Activated CD4-positive, alpha-beta T cell treated with anti-CD3 and anti-CD28 coated beads, Interleukin-2, amount 50 U/mL, for 48 hours (primary cell): ENCODE measurements at places on chromosomes 4 and X.

- no peak for DNase-seq
These were observed 1.5 kb downstream of the PGRMC1 start for GRCh38 chrX:119237562-119237942.

DNA sequence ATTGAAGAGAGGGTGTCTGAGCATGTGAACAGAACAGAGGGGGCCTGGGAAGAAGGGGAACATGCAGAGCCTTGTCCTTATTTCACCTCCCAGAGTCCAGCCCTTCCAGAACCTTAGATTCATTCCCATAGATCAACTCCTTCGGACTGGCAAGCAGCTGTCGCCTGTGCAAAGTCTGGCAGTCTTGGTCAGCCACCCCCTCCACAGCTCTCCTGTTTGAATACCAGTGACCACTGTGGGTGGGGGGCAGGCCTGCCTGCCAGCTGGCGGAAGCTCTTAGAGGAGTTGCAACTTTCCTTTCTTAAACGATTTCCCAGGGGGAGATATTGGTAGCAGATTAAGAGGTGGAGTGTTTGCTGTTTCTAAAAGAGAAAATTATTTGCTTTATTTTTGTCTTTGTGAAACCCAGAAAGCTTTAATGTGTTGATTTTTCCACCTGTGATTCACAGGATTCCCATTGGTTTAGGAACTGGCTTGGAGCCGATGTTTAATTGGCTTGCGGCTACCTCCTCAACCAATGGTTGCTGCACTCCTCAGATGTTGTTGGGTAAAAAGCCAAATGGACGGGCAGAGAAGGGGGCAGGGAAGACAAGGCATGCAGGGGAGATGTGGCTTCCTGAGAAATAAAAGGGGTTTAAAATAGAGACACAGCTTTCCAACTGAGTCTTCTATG lies 62.2 kb upstream of the PRPS1 start:
- DNase-seq: no peak

DNA sequence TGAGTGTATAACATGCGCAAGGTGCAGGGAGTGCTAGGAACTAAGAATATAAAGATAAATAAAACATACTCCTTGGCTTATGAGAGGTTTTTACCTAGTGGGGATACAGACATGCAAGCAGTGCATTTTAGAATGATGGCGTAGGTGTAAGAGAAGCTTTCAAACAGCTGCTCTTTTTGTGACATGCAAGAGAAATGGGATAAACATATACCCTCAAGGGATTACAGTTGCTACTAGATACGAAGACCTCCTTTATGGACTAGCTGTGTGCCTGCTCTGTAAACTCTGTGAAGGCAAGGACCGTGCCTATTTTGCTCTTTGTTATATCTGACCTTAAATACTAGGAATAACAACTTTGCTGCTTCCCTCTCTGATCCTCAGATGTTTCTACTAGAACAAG lies 39.0 kb upstream of the SLITRK4 start:
- no peak for DNase-seq

DNA sequence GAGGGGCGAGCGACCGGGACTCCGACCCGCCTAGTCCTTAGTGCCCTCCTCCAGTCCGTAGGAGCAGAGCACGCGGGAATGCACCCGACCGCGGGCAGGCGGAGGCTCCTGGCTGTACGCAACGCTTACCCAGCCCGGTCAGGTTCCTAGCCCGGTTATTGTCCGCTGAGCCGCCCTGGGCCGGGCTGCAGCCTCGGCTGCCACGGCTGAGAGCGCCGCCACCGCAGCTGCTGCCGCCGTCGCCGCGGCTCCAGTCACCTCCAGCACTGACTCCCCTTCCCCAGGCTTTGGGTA lies at the start of gene AMER1:
TSS of gene AMER1 (minus strand) at position 268 of the 294 bp plus-strand sequence. CDS start 12,422 bp downstream, outside the sequence.
- DNase-seq: no peak
